ENCODE measurements at places on chromosomes 16 and 17.

GRCh38 chr16:52812678-52813556 lies 239.8 kb downstream of the CHD9NB start:
- no peak for DNase-seq

GRCh38 chr17:1880851-1881630 lies 51.2 kb downstream of the RPA1 start:
- no peak for DNase-seq

GRCh38 chr16:89445166-89445565 lies 45.2 kb downstream of the ANKRD11 start:
- DNase-seq = no peak

- no peak for DNase-seq
Measured at GRCh38 chr17:50173335-50173941, 7.6 kb downstream of the SGCA start.

- peak; percentile 85 for DNase-seq
Measured at GRCh38 chr17:75749545-75750389, 15.2 kb downstream of the GALK1 start.

DNA sequence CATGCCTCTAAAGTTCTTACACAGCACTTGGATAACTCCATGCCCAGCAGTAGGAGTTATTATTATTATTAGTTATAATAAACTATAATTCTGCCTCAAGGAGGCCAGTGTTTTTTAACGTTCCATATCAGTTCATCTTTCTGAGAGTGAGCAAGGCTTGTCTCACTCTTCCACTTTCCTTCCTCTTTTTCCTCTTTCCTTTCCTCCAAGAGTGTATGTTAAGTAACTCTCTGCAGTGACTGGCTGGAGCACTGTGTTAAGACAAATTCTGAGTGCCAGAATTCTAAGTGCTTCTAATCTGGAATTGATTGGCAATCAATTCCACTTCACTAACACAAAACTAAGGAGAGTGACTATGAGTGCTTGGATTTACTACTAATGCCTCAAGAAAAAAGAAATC lies 16.4 kb downstream of the CLEC19A start:
- no peak for DNase-seq

GRCh38 chr17:44071198-44071520 lies 624 bp downstream of the G6PC3 start:
- DNase-seq = no peak

- DNase-seq = no peak
Measured at GRCh38 chr16:88859381-88860091, 2.6 kb downstream of the TRAPPC2L start.

- DNase-seq = no peak
Measured at GRCh38 chr16:50068550-50068949, 2.8 kb downstream of the HEATR3 start.
